GM13976 (cell line): ENCODE measurements at places on chromosomes 16 and 17.

DNA sequence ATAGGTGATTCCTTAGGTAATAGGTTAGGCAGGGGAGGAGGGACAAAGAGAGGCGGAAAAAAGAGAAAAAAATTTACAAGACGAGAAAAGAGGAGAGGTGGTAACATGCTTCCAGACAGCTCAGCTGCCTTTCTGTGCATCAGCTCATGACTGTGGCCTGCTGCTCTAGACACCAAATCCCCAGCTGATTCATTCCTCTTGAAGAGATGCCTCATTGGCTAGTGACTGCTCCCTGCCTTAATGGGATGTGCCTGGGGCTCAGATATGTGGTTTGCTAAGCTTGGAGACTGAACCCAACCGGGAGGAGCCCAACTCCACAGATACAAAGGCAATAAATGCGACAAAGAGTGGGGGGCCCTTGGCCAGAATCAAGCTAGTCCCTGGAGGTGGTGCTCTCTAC, 105.9 kb upstream of the FAM20A start:
- DNase-seq = no peak

DNA sequence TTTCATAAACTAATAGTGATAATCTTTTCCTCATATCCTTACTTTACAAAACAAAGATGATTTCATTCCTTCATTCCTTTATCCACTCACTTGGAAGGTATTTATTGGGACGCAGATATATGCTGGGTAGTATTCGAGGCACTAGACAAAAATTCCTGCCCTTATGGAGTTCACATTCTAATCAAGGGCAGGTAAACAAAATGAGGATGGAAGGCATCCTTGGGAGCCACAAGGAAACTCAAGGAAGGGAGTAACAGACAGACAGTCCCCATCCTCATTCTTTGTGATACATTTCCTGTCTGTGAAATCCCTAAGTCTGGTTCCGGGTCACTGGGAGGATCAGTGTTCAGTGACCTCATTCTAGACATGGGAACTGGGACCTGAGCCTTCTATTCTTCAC, 45.2 kb downstream of the SLC6A2 start:
- DNase-seq = no peak

GRCh38 chr16:7090628-7091115, 242.0 kb upstream of the RBFOX1 start:
- DNase-seq = no peak

GRCh38 chr17:76667786-76668453, 24.4 kb upstream of the ST6GALNAC1 start:
- DNase-seq = no peak

DNA sequence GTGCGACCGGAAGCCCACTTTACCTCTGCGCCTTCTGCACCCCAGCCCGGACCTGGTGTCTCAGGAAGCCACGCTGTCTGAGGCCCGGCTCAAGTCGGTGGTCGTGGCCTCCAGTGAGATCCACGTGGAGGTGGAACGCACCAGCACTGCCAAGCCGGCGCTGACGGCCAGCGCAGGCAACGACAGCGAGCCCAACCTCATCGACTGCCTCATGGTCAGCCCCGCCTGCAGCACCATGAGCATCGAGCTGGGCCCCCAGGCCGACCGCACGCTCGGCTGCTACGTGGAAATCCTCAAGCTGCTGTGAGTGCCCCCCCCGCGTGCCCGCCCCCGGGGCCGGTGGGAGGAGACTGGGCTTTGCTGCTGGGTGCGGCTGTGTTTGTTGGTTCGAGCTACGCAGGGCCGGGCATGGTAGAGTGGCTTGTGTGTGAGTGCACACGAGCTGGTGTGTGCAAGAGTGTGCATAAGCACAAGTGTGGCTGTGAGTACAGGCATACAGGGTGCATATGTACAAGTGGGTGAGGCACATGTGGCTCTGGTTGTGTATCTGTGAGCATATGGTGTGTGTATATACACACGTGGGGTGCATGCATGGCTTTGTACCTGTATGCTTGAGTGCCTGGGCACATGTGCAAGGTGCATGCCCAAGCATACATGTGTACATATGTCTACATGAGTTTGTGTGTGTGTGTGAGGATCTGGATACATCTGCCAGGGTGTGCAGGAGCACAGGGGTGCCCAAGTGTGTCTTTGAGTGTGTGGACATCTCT, 100.6 kb upstream of the PLCG2 start:
- no peak for DNase-seq

- DNase-seq = no peak
Measured at GRCh38 chr16:67084345-67085028, 25.3 kb upstream of the PHAF1 start.

DNA sequence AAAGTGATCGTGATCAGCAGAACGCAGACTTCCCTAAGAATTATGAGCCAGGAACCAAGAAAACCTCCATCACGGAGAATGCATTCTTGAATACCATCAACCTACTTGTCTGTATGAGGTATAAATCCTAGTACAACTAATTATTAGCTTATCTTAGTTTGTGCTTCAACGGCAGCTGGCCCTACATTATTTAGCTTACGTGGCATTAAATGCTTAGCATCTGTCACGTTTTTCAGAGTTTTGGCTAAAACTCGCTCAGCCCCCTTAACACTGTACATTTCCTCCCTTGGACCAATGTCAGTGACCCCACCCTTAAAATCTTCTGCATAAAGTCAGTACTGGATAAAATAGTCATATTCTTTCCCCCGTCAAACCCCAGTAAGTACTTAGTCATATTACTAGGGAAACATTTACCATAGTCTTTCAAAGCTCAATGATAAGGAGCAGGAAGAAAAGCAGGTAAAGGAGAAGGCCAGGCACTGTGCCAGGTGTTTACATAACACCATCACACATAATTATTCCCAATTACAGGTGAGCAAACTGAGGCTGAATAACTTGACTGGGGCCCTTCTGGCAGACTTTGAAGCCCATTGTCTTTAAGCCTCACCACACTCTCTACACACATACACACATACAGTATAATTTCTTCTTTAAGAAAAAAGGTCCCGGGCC, 16.6 kb upstream of the TXNDC11 start:
- no peak for DNase-seq

DNA sequence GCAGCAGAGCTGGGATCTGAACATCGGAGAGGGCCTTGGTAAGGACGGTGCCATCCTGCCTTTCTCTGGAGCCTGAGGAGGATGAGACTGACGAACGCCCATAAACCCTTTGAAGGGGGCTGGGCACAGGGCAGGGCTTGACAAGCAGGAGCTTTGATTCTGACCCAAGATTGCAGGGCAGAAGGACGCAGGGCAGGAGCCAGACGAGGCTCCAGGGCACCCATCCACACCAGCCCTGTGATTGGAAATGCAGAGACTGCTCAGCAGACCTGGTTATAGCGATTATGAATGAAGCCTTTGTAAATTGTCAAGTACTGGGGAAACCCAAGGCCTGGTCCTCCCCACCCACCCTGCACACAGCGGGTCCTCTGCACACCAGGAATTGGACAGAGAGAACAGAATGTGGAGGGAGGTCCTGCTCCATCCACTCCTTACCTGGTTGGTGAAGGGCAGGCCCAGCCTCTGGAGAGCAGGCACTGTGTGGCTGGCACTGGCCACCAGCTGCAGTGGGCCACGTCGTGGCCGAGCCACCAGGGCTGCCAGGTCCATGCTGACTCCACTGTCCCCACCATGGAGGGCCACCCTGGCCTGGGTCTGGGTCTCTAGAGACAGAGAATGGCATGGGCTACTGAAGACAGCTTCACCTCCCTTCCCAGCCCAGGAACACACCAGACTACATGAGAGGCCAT, 68.8 kb downstream of the RMI2 start:
- DNase-seq = no peak

DNA sequence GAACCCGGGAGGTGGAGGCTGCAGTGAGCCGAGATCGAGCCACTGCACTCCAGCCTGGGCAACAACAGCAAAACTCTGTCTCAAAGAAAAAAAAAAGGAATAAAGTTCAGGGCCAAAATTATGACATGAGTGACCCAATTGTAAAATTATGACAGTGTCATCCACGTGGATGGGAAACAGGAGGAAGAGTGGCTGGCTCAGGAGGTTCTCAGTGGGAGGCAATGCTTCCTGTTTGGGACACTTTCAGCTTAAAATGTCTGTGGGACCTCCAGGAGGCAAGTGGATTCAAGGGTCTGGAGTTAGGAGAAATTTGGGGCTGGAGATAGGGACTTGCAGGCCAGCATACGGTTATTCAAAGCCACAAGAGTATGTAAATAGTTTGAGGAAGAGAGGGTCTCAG, 8.0 kb upstream of the STX4 start:
- DNase-seq = no peak

GRCh38 chr16:30051518-30051917, 14.0 kb upstream of the ALDOA start:
- no peak for DNase-seq

DNA sequence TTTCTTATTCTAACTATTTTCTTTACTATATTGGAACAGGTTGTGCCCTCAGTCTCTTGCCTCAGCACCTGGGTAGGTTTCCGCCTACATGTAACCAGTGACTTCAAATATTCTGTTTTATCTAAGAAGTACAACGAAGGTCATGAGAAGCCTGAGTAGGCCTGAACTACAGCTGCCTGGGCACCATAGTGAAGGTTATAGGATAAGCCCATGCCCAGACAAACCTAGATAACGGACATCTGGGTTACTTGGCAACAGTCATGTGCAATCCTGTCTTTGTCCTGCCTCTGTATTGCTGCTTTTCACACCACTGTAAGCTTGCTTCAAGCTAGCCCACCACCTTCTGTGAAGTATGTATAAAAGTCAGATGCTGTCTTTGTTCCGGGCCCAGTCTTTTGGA, 25.4 kb upstream of the ARL4D start:
- DNase-seq = no peak

- no peak for DNase-seq
Measured at GRCh38 chr16:57165938-57166337, 19.9 kb downstream of the PSME3IP1 start.

DNA sequence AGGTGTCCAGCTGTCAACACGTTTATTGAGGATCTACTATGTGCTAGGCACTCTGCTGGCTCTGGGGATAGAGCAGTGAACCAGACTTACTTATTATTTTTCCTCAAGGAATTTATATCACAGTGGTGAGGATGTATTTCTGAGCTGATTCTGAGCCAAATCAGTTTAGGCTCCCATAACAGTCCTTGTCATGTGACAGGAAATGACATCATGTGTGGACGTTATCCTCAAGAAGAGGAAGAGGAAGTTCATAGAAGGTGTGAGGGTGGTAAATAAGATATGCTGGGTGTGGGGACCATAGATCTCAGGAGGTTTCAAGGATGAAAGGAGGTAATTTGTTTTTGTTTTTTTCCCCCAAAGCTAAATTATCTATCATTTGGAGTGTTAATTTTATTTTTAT, 873.5 kb upstream of the EEF2KMT start:
- DNase-seq = no peak

DNA sequence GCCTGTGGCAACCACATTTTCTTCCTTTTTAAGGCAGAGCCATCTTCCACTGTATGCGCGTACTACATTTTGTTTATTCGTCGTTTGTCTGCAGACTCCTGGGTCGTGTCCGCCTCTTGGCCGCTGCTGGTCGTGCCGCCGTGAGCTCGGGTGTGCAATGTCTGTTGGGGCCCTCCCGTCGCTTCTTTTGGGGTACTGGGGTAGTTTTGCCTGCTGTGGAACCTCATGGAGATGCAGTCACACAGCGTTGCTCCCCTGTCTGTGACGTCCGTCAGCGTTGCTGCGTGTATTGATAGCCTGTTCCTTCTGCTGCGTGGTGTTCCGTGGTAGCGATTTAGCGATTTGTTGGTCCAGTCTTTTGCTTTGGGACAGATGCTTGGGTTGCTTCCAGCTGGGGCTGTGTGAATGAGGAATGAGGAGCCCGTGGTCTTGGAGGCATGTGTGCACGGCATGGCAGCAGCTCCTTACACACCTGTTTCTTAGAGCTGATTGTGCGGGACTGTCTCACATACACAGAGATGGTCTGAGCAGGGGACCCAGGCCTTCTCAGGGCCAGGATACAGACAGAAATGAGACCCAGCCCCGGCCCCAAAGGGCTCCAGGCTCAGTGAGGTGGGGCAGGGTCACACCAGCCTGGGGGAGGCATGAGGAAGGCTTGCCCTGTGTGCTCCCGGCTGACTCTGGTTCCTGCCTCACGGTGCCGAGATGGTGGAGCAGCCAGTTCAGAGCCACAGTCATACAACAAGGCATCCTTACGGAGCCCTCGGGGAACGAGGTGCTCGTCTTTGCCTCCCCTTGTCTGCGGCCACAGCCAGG, 78.4 kb upstream of the GSE1 start:
- no peak for DNase-seq

DNA sequence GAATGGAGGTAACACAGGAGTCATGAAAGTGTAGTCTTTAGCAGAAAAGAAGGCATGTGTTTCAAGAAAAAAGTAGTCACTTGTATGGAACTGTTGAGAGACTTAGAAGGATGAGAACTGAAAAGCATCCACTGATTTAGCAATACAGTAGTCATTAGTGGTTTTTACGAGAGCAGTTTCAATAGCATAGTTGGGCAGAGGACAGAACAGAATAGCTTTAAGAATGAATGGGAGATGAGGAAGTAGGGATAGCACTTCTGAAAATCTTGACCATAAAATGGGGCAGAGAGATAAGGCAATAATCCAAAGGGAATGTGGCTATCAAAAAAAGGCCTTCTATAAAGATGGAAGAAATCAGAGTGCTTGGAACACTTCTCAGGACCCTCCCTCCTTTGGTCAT, 64.8 kb upstream of the C17orf78 start:
- DNase-seq = no peak

GRCh38 chr16:23359092-23359760, 57.1 kb downstream of the SCNN1B start:
- no peak for DNase-seq

- no peak for DNase-seq
Measured at GRCh38 chr17:78588258-78589030, 11.2 kb upstream of the DNAH17 start.

DNA sequence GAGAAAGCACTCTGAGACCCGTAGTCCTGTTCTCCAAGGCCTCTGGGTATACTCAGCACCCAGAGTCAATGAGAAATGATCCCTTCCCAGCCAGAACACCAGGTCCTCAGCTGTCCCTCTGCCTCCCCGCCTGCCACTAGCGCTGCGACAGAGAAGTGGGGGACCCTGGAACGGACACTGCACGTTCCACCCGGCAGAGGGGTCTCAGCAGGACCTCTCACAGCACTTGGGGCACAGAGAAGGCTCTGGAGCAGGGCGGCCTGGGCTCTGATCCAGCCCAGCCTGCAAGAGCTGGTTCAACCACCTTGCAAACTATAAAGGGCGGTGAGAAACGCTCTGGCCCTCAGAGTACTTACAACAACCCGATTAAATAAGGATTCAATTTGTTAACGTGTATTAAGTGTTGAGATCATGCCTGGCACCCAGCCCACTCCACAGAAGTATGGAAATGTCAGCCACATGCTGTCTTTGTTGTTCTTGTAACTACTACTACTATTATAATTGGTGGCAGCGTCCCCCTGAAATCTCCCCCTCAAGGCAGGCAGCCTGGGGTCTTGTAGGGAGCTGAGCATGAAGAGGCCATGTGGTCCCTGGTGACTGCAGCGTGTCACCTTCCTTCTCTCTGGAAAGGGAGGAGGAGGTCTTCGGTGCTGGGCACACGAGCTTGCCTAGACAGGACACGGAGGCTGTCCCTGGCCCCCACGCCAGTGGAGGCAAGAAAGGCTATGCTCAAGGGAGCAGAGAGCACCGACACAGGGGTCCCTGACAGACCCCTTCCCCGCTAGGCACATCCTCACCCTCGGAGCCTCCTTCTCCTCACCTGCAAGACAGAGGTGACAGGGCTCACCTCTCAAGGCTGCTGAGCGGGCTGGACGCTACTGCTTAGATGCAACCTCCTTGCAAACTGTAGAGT, 2.4 kb downstream of the OSGIN1 start:
- no peak for DNase-seq

- DNase-seq = no peak
Measured at GRCh38 chr17:7307686-7308624, 527 bp downstream of the EIF5A start.

GRCh38 chr17:70808596-70808995, 639.3 kb downstream of the KCNJ2 start:
- no peak for DNase-seq
